ENCODE measurements at places on chromosomes 11 and 22.

GRCh38 chr22:50730941-50731661 is 6.9 kb upstream of the ACR start:
- DNase-seq: no peak

DNA sequence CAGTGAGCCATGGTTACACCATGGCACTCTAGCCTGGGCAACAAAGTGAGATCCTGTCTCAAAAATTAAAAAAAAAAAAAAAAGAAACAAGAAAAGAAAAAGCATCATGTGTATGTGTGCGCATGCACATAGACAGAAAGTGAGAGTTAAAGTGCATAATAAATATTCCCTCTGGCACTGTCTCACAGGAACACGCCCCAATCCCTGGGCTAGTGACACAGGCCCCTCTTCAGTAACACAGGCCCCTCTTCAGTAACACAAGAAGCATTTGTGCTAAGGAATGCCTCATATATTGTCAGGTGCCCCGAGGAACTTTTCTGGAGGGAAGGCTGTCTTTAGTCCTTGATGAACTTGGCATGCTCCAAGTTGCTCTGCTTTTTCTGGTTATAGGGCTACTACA is 57.5 kb downstream of the RPL27A start:
- no peak for DNase-seq

DNA sequence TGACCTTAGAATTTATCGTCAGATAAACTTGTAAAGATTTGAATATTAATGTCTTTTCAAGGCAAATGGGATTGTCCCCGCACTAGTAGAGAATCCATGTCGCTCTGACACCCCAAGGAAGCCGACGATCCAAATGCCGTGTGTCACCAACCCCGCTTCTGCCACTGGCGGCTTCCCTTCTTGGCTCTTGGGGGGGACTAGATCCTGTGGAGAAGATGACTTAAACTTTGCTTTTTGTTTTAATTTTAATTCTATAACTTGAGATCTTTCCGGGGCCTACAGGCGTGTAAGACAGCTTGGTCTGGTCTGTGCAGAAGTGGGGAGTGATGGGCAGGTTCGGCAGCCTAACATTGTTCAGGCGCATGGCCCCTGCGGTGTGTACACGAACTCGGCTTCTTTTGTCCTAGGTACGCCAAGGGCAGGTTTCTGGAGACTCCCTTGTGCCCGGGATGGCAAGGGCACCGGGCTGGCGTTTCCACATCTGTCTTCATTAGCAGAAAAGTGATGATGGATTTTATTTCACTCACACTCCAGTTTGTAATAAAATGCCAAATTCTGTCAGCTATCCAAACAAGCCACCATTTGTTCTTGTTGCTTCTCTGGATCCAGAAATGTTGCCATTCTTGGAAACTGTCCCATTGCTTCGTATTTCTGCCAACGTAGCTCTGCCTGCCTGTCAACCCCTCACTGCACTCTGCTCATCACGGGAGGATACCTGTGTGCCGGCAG is 6.7 kb downstream of the YDJC start:
- DNase-seq: no peak

DNA sequence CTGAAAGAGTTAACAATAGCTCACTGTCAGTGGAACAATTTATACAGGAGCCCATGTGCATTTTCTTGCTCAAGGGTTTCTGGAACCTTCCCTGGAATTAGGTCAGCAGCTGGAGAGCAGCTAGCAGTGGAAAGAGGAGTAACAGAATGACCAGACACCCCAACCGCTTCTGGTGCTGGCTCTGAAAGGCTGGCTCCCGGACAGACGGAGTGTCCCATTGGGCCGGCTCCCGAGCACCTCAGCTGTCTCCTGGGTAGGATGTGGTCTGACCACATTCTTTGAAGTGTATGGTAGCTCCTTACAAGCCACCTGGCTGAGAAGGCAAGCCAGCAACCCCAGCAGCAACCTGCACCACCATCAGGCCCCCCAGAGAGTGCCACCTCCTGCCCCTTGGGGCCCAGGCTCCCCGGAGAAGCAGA is 44.7 kb downstream of the ABTB2 start:
- DNase-seq: no peak

GRCh38 chr11:35620795-35621194 is 2.5 kb downstream of the FJX1 start:
- DNase-seq: no peak

GRCh38 chr22:37030560-37031281 is 11.2 kb downstream of the MPST start:
- DNase-seq: no peak

GRCh38 chr22:31637891-31638618 is 24.0 kb downstream of the PISD start:
- DNase-seq: no peak

- DNase-seq: no peak
Observed at GRCh38 chr11:1870721-1871466, 18.0 kb downstream of the LSP1 start.

DNA sequence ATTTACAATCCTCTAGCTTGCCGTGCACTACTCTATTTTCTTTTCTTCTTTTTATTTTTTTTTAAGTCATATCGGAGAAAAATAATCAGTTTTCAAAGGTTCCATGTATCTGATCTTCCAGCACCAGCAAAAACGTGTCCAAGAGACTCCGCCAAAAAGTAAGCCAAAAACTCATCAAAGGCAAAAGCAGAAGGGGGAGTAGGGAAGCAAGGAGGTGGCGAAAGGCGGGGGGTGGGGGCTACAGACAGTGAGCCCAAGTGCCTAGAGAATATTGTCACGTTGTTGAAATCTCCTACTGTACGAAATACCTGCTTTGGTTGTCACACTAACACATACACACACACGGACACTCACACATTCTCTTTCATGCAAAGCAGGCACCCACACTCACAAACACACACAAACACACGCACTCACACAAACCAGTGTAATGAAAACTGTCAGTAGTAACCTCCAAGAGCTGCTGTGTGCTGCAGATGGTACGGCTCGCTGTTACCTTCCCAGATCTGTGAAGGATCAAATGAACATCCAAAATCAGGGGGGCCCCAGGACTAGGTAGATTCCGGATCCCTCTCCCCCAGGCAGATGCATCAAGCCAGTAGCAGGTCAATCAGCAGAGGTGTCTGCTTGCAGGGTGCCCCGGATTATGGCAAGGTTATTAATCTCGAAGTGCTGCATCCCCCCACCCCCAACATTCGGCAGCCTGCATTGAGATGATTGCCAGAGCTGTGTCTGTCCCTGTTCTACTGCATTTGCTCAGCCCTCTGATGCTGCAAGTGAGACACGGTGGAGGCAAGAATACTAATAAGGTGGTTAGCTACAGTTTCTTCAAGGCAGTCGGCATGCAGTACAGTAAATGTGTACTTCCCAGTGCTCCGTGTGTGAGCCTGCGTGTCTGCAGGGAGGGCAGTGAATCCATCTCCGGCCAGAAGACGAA is at the start of gene LRRC4C:
Gene LRRC4C, minus strand, starts transcription at position 188 of the 937 bp plus-strand sequence.
- DNase-seq: no peak

DNA sequence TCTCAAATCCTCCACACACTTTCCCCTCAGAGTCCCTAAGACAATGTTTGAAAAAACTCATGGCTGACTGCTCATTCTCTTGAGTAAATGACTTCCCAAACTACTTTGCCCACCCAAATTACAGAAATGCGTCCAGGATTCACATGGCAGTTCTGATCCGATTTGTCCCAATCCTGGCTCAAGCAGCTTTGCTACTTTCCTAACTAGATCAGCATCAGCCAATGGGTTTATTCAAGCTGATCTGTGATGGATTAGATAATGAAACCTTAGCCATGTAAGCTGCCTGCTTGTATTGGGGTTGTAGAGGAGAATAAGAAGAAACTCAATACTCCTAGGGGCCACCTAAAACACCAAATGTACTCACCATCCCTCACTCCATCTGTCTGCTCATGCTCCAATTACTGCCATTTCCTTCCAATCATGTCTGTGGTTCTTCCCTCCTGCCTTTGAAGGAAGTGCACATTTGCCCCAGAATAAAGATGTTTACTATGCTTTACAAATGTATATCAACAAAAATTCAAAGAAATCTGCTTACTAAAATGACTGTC is 6.9 kb downstream of the RBFOX2 start:
- DNase-seq: no peak
